ENCODE measurements at places on chromosomes 12 and 14.

GRCh38 chr14:67241411-67242167, at the start of gene PALS1:
Gene PALS1 (plus strand): TSS chr14:67241435. CDS start chr14:67279171, 37,736 bp downstream.
- peak; percentile 8 for DNase-seq

DNA sequence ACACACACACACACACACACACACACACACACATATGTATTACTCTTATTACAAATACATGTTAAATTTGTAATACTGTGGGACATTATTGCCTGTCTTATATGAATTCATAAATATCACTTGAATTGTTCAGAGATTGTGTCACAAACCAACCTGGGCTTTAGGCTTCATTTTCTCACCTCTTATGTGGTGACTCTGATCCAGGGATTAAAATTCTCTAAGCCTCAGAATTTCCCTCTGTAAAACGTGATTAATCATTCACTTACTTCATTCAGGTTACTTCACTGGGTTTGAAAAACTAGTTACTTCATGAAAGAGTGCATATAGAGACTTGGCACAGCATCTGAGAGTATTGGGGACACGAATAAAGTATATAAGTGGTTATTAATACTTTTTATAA, 240.3 kb upstream of the PDZRN4 start:
- no peak for DNase-seq

DNA sequence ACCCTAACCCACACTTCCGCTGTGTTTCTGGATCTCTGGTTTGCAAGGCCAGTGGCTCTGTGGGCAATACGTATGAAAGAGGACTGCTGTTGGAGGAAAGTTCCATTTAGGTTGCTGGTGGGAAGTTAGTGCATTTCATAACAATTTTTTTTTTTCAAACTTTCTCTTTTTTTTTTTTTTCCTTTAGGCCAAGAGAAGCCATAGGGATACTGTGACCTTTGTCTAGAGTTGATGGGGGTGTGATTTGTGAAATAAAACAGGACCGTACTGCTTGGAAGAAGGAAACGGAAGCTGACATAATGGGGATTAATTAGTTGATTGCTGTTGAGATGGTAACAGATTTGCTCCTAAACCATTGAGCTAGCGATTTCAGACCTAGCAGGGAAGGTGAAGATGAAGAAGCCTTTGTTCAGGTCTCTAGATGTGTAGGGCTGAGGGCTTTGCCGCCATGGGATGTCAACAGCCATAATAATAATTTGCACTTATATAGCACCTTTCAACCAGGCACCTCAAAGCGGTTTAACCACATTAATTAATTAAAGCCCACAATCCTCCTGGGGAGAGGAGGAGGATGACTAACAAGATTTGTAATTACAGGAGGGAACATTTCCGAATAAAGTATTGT, 315.3 kb downstream of the ZFP36L1 start:
- no peak for DNase-seq

- DNase-seq: peak; percentile 27
Measured at GRCh38 chr12:49671031-49671765, 36.0 kb downstream of the FMNL3 start.

DNA sequence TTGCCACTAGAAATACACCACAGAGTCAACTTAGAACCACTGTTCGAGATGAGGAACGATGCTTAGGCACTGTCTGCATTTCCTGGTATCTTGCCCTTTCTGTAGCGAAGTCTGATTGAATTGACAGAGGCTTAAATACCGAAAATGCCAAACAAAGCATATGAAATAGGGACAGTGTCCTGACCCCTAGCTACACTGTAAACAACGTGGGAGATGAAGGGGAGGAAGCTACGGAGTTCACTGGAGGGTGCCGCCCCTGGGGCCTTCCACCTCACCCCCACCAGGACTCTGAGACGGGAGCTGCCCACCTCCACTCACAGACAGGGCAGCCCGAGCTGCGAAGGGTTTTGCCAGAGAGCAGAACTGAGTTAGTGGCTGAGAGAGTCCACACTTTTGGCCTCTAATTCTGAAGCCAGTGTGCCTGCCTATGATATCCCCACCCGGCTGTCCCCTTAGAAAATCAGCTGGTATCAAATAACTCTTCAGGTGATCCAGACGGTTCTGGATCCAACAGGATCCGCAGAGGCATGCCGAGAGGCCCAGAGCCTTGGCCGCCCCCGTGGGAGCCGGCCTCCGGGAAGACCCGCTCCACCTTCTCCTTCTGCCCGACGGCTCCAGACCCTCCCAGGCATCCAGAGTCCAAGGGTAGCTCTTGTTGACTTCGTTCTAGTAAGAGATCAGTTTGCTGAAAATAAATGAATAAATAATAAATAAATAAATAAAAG, 230.7 kb upstream of the DIO3 start:
- no peak for DNase-seq

DNA sequence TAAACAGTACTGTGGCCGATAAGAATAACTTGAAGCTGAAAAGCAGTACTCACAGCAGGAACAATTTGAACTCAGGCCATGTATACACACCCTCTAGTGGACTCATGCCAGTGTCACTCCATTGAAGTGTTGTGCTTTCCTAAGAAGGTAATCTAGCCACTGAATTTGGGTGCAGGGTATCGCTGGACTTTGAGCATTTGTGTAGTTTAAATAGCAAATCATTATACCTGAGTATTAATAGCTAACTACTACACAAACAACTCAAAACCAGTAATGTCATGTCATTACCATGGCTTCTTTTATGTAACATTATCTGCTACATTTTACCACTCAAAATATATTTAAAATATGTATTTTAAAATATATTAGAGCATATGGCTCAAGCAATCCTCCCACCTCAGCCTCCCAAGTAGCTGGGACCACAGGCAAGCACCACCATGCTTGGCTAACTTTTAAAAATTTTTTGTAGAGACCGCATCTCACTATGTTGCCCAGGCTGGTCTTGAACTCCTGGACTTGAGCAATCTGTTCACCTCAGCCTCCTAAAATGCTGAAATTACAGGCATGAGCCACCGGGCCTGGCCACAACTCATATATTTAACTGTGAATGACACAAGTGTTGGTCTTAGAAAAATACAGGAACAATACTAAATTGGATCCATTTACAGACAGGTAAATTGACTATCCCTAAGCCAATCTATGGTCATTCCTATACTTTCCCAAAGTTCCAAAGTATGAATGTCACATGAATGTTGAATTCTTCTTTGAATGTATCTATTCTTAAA, 25.6 kb upstream of the ARID4A start:
- no peak for DNase-seq

GRCh38 chr14:106691601-106692291, 1165.4 kb downstream of the TMEM121 start:
- DNase-seq: peak; percentile 21

- DNase-seq: no peak
Measured at GRCh38 chr12:111636209-111636945, 37.3 kb upstream of the ATXN2 start.

GRCh38 chr12:713281-713875, 39.0 kb upstream of the WNK1 start:
- DNase-seq: no peak

GRCh38 chr12:3135522-3136461, 58.6 kb downstream of the TSPAN9 start:
- DNase-seq: peak; percentile 2

- no peak for DNase-seq
Measured at GRCh38 chr12:24821691-24822090, 127.2 kb downstream of the BCAT1 start.

DNA sequence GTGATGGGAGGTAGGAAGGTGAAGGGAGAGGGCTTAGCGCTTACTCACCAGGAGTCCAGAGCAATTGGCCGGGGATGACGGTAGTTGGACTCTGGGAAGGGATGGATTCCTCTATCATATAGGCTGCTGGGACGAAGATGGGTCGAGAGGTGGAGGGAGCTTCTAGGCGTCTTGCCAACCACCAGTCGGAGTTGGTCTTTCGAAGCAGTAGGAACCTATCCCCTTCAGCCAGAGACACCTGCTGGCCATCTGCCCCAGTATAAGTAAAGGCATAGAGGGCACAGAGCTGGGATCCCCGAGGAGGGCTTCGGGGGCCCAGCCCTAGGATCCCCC, 657 bp downstream of the ARHGAP9 start:
- no peak for DNase-seq
